GM06990 (cell line): ENCODE measurements at places on chromosomes 16 and 17.

DNA sequence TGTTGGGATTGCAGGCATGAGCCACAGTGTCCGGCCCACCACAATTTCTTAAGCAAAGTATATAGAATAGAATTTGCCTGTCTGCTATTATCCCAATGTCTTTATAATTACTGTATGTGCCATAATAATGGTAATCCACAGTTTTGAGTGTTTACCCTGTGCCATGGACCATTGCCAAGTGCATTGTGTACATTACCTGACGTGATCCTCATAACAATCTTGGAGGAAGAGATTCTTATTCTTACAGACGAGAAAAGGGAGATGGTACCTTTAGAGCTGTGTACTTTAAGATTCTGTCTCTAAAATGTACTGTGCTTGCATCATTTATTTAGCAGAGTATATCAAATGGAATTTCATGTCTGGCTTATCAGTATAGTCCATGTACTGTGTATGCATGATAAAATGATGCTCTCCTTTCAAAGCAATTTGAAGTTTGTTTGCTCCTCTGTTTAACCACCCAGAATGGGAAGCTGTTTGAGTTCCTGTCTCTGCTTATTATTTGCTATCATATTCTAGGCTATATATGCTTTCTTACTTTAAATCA, 13.8 kb upstream of the CDR2 start:
- DNase-seq = no peak

GRCh38 chr17:78359997-78360370, at the start of gene SOCS3:
TSS of gene SOCS3 (minus strand) at chr17:78360077. CDS start at chr17:78359095, 982 bp downstream.
- peak; percentile 90 for DNase-seq

- DNase-seq = no peak
Observed at GRCh38 chr17:42563543-42563942, 1.6 kb downstream of the COASY start.

DNA sequence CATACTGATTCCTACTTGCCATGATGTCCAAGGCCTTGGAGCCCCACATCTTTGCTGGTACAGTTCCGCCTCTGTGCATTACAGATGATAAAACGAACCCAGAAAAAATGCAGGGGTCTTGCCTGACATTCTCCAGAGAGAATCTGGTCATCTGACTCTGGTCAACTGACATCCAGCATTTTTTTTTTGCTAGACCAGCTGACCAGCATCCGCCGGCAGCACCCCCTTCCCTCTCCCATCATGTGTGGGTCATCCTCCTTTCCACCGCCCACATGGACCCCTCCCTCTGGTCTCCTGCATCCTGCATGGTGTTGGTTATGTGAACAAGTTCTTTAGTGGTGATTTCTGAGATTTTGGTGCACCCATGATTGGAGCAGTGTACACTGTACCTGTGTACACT, 47.1 kb downstream of the CDH1 start:
- no peak for DNase-seq

GRCh38 chr17:79950751-79951150, 84.9 kb downstream of the TBC1D16 start:
- DNase-seq = no peak

DNA sequence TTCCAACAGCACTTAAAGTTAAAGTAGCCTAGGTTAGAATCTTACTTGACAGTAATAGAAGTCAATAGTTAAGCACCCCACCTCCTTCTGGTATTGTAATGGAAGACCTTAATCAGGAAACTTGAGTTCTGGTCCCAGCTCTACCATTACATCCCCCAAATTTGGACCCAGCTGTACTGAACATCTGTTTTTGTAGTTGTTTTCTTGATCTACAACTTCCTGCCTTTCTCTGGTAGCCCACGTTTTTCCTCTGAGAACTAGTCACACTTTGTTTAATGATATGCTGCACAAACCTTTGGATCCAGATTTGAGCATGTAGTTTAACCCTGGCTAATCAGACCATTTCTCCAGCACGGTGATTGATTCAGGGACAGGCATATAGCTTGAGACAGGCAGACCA, 505.0 kb downstream of the HS3ST4 start:
- DNase-seq = no peak

GRCh38 chr17:36657763-36658490, 56.5 kb downstream of the MRM1 start:
- no peak for DNase-seq

DNA sequence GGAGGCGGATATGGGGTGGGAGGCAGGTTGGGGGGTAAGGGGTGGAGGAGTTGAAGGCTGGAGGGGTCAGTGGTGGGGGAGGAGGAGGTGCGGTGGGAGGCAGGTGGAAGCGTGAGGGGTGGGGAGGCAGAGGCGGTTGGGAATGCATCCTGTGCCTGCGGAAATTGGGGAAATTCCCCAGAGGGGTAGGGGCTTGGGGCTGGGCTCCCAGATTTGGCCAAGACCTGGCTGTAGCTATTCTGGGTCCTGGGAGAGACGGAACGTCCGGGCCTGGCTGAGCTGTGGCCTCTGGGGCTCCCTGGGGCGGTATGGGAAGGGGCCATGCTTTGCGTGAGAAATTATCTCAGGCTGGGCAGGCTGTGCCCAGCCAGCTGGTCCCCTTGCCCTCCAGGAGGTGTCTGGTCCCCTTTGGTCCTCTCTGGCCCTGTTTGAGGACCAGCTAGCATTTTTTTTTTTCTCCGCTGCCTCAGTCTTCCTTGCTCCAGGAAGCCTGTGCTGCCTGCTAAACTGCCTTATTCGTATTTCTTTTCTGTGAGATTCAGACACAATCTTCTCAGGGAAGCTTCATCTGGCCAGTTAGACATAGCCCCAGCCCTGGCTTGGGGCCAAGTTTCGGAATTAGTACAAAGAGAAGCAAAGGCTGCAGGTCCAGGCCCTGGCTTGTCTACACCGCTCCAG, 7.3 kb upstream of the TRPV2 start:
- DNase-seq = peak; percentile 82

- no peak for DNase-seq
Observed at GRCh38 chr17:19264681-19265080, 27.5 kb downstream of the EPN2 start.

DNA sequence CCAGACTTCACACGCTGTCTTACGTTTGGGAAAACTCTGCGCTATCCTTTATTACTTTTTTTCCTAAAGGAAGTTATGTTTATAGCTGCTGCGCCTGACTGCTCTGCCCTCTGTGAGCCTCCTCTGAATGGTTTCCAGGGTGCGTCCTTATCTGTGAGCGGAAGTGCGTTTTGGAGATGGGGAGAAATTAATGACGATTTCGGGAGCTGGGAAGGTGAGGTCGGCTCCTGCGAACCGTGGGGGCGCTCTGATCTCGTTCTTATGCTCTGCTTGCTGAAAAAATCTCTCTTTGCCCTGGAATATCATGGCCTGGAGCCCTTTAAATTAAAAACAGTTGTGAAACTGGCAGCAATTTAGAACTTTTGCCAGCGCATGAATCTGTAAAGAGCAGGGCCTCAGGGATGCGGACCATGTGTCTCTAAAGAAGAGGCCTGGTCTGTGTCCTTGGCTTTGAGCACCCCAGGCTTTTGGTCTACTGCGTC, 135.7 kb upstream of the ZFHX3 start:
- no peak for DNase-seq

DNA sequence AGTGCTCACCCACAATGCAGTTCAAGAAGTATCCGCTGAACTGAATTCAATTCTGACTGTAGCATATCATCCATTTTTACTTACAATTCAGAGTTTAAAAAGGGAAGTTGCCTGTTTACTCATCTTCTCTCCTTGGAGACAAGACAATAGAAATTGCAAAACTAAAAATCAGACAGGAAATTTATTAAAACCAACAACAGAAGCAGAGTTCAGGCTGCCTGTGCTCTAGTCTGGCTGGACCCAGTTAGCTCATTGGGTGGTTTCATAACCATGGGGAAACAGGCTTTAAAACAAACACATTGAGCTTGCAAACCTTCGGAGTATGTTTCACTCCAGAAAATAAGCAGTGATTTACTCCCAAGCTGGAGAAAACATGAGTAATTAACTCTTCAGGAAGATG, 321.4 kb downstream of the GRIN2A start:
- DNase-seq = no peak

DNA sequence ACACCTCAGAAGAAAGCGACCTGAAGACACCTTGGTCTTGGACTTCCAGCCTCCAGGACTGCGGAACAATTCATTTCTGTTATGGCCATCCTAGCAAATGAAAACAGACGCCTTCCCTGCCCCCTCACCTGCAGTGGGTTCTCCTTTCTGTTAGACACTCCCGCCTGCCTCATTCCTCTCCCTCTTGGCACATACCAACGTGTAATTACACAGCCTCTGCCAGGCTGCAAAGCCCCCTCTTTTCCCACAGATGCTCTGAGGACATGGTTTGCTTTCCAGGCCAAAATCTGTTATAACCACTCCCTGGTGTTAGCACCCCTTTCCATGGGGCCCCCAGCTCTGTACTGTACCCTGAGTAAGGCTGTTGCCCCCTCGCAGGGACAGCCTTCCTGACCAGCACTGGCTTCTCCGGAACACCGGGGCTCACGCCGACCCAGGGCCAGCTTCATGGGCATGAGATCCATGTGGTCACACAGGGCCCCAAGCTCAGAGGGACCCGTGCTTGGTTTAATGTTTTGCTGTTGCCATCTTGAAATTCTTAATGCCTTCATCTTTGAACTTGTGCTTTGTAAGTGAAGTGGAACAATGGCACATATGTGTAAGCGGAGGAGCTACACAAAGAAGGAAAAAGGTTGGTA, 64.1 kb downstream of the SDK2 start:
- DNase-seq = no peak

DNA sequence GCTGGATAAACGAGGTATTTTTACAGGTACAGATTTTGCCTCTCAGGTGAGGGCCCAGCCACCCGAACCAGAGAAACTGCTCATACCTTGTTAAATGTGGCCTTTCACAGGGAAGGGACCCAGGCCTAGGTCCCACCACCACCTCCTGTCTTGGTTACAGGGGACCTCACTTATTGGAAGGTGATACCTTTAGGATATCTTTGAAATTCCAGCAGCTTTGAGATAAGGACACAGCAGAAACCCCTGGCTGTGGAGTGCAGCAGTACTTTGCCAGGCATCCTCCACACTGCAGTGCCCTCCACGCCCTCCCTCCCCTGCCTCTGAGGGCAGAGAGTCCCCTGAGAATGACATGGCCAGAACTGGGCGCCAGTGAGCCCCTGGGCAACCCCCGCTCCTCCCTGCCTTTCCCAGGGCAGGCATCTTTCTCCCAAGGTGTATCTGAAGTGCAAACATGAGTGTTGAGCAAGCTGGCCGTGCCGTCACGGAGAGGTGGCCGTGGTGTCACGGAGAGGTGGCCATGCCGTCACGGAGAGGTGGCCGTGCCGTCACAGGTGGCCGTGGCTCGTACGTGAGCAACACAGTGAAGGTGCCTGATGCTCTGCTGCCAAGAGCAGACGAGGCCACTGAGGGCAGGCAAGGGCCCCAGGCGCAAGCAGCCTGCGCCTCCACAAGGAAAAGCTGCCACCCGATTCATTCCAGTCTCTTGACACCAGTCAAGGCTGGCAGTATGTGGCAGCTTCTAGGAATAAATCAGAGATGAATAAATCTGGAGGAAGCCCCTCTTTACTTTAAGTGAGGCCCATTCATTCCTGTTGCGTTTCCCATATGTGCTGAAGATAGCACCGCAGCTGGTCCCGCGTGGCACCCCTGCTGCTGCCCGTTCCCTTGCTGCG, 134.5 kb upstream of the CHMP6 start:
- no peak for DNase-seq

- no peak for DNase-seq
Observed at GRCh38 chr17:19288453-19288852, 51.3 kb downstream of the EPN2 start.

- DNase-seq = no peak
Observed at GRCh38 chr16:85395913-85396878, 216.9 kb upstream of the GSE1 start.

- no peak for DNase-seq
Observed at GRCh38 chr16:1630450-1631213, 18.5 kb downstream of the CRAMP1 start.

DNA sequence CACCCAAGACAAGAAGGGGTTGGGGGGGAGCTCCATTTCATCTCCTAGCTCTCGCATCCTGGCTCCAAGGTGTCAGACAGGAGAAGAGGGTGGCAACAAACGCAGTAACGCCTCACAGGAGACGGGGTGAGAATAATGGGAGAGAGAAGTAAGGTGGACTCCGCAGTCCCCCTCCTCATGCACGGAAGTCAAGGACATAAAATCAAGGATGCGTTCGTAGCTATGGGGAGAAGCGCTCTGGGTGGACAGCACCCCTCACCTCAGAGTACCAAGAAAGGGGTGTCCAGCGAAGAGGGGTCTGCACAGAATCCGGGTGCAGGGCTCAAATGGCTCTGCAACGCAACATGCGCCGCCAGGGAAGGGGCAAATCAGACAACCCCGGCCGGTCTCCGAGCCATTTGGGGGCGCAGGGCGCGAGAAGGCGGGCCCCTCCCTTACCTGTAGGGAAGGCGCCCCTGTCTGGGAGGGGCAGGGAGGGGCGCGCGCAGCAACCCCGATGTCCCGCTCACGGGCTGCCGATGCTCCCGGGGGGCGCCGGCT, 555 bp downstream of the HDAC5 start:
- no peak for DNase-seq

- peak; percentile 12 for DNase-seq
Observed at GRCh38 chr17:4304417-4305027, 40.7 kb upstream of the ANKFY1 start.

DNA sequence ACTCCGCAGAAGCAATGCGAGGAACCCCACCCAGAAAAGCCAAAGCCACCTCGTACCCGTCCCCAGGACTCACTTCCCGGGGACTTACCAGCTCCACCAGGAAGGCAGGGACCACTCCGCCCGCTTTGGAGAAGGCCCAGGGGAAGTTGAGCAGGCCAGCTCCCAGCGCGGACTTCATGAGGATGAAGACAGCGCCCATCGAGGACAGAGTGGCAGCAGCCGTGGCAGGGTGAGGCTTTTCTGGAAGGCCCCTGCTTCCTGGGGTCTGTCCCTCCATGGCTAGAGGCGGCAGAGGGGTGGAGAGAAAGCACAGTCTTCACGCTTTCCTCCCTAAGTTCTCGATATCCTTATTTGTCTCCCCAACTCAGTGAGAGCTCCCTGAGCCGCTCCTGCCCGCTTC, 714 bp downstream of the SLC38A8 start:
- no peak for DNase-seq
